Vagina (tissue), 2 donors: ENCODE measurements at places on chromosomes 1 and 21. TPM values are rescaled to one million over a fixed set of nuclear protein-coding genes. Genes with fewer than 3 reads are reported as not detected.

The RNU1-1 gene
- total RNA-seq: 19,908 TPM

The SLC30A2 gene
- total RNA-seq: not detected

The CHI3L1 gene
- total RNA-seq: 51.3 TPM

GRCh38 chr1:109385417-109385816, 12.3 kb downstream of the SORT1 start:
- H3K36me3 ChIP-seq: no peaks in the 10 kb centered on the region
- H3K4me1 ChIP-seq: no peaks in the 10 kb centered on the region
- H3K27ac ChIP-seq: no peak overlapping the region

GRCh38 chr1:203046984-203047630, 20.8 kb downstream of the PPFIA4 start:
- H3K4me3 ChIP-seq: no peak overlapping the region
- DNase-seq: no peak
- H3K27me3 ChIP-seq: no peaks in the 10 kb centered on the region
- no peak overlapping the region for H3K27ac ChIP-seq
- no peaks in the 10 kb centered on the region for H3K4me1 ChIP-seq
